ENCODE measurements at places on chromosomes 2 and 18.

DNA sequence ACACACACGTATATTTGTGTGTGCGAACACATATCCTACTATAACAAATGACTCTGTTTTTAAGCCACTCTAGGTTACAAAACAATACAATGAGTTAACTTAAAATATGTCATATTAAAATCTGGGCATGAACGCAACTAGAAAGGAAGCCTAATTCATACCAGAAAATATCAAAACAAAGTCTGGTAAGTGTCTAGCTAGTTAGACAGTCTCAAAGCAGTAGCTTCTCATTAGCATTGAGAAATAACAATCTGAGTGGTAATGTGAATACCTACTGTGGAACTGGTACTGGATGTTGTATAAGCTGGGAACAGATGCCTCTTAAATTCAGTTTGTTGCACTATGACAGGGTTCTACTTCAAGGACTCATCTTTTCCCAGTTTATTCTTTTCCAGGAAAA, 32.5 kb upstream of the WIPF1 start:
- no peak for DNase-seq

GRCh38 chr2:8403876-8404275, 278.0 kb upstream of the ID2 start:
- no peak for DNase-seq

DNA sequence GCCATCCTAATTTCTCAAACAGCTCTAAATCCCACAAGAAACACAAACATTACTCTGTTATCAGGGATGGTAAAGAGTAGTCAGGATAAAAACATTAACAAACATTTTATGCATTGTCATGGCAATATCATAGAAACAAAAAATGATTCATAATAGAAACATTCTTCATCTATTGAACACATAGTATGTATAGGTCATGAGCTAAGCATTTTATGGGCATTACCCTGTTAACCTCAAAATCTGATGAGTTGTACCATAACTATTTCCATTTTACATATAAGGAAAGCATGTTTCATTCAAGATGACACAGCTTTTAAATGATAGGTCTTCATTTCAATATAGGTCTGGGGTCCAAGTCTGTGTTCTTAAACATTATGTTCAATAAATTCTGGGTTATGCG, 344.9 kb downstream of the RND3 start:
- no peak for DNase-seq

DNA sequence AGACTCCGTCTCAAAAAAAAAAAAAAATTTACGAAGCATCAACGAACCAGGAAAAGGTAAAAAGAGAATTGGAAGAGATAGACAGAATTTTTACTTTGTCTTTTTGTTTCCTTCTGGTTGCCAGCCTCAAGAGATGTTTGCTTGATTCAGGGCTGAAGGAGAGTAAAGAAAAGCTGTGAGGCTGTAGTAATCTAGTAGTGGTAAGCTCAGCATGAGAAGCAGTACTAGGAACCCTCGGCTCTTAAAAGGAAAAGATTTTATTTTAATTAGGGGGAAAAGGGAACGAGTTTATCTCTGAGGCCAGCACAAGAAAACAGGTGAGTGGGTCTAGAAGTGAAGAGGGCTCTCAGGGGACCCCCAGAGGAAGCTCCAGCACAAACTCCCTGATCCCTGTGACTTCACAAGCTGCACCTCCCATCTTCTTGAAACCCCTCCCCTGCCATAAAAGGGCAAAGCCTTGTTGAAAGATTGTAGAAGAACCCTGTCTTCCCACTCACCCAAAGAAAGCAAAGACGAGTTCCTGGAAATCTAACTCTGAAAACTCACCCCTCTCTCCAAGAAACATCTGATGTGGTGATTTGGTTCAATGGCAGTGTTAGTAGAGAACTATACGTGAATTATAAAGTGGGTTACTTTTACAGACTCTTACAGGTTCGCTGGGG, 8.6 kb downstream of the RBMS1 start:
- no peak for DNase-seq

DNA sequence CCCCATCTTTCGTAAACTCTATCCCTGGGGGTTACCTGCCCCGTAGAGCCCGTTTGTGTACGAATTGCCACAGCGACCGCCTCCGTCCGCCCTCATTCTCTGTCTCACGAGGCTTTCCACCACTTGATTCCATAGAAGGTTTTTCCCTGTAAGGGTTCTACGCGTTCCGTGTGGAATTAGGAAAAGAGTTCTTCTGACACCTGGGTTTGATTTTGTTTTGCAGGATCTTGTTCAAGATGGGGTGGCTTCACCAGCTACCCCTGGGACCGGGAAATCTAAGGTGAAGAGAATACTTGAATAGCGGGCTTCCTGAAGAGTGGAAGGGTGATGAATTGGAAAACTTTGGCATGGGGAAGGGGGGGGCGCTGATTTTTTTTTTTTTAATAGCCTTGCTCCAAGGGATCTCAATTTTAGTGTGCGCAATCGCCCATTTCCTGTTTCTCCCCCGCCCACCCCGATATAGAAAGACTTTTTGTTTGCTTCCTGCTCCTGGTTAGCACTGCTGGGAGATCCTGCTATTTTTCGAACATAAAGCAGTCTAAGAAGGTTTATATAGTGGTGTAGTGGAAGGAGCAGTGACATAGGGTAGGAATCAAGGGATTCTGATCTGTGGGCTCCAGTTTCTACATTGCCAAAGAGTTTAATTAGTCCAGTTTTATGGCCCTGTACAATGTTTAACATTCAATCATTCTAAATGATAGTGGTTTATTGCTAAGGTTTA, 564 bp downstream of the GCC2 start:
- DNase-seq, result peak; percentile 21

DNA sequence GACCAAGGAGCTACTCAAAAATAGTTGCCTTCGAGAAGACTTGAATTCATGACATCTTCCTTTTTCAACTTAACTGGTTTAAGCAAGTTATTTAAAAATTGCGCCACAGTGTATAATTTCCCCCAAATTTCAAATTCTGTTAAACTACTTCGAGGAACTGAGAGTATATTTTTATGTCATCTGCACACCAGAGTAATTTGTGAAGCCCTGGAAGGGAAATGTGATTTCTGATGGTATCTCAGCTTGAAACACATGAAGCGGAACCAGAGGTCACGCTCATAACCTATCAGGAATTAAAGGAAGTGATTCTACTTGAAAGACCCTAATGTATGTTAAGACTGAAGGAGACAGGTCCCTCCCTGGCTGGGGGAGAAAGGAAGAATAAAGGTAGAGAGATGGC, 33.9 kb upstream of the DARS1 start:
- no peak for DNase-seq

GRCh38 chr2:189500456-189501160, 59.3 kb downstream of the WDR75 start:
- no peak for DNase-seq

DNA sequence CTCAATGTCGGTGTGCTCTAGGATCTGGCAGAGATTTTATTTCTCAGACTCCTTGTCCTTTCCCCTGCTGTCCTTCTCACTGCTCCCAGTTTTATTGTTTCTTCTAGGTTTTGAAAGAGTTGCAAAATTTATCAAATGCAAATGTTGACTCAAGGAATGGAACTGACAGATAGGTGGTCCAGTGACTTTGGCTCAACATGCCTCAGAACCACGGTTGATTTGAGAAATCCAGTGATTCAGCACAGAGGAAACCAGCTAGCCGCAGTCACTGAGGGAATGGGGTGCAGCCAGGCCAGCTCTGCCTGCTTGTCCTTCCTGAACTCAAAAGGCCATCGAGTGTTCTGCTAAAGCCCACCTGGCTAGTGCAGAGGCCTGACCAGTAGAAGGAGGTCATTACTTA, 125.7 kb upstream of the LYPD6 start:
- no peak for DNase-seq

DNA sequence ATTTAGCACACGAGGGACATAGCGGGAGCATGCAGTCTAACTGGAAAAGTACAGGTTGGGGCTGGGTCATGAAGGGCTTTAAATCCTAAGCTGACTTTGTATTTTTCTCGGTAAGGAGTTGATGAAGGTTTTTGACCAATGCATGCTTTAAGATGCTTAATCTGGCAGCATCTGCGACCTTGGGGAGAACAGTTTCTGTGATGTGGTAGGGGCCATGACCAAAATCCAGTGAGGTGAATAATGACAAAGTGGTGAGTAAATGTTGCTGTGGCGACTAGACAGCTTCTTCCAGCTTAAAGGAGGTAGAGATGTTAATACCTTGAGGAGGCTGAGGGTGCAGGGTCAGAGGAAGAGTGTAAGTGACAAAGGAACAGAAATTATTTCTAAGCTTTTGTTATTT, 174.6 kb upstream of the ALPP start:
- DNase-seq, result no peak

DNA sequence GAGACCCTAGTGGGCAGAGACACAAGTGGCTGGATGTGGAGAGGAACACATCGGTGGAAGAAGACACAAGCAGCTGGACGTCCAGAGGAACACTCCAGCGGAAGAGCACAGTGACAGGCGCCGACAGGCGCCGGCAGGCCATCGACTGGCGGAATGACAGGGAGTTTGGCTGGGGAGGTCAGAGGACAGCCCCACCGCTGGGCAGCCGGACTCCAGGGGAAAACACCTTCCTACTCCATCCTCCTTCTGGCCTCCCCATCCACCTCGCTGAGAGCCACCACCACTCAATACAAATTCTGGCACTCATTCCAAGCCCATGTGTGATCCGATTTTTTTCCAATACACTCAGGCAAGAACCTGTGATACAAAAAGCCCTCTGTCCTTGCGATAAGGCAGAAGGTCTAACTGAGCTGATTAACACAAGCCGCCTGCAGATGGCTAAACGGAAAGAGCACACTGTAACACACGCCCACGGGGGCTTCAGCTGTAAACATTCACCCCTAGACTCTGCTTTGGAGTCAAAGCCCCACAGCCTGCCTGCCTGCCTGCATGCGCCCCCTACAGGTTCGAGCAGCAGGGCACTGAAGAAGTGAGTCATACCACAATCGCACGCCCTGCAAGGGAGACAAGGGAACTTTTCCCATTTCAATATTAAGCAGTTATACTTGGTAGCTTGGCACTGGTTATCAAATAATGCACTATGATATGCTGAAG, 50.2 kb upstream of the LRP1B start:
- DNase-seq, result peak; percentile 40

DNA sequence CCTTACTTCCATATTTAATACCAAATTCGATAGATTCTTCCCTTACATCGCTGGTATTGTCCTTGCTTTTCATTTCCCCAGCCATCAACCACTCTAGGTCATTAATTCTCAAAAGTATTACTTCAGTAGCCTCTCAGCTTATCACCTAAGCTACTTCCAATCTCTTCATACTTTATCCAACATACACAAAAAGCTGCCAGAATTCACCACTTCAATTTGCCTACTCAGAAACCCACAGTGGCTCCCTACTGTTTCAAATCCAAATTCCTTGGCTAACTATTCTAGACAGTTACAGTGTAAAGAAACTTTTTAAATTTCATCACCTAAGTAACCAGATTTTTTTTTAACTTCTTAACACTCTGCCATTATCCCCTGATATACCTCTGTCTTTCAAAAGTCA, 4.7 kb downstream of the SLC25A12 start:
- no peak for DNase-seq

GRCh38 chr2:210818473-210818872, 262.1 kb downstream of the CPS1 start:
- no peak for DNase-seq

DNA sequence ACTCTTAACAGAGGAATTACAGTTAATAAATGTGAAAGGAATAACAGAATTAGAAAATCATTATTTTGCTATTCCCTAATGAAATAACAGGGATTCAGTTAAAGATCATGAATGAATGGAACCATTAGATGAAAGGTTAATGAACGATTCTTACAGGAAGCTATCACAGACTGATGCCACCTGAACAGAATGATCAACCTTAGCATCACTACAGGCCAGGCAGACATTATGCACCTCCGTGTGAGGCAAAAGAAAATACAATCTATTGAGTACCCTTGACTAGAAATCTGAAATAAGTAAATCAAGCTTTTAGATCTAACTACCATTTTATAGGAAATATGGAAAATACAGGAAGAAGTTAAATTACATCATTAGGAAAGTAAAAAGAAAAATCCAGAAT, 10.4 kb downstream of the ROCK1 start:
- no peak for DNase-seq

Measured in HEK293T (cell line).